Smooth muscle cell of trachea (primary cell): ENCODE measurements at places on chromosomes 11 and 22. TPM values are rescaled to one million over a fixed set of nuclear protein-coding genes. Genes with fewer than 3 reads are reported as not detected.

RASL10A gene
- total RNA-seq = not detected in 2 replicates

NAV2 gene
- total RNA-seq = 25.3 and 34.8 TPM in 2 replicates

TRIM77 gene
- not detected in 2 replicates for total RNA-seq

CD3D gene
- total RNA-seq = not detected in 2 replicates

RNF141 gene
- total RNA-seq = 30.6 and 40.0 TPM in 2 replicates

CRYBA4 gene
- not detected in 2 replicates for total RNA-seq

OR8D1 gene
- total RNA-seq = not detected in 2 replicates

MRPL40 gene
- 37.2 and 57.6 TPM in 2 replicates for total RNA-seq

UBQLN3 gene
- total RNA-seq = 0.15 and 0.17 TPM in 2 replicates

MS4A12 gene
- total RNA-seq = not detected in 2 replicates

KRTAP5-2 gene
- total RNA-seq = not detected in 2 replicates

PKP3 gene
- total RNA-seq = 1.7 and 2.8 TPM in 2 replicates

OR6A2 gene
- 0.17 and 0.73 TPM in 2 replicates for total RNA-seq

MMP12 gene
- total RNA-seq = 0.44 and 1.8 TPM in 2 replicates

GALNT18 gene
- total RNA-seq = 3.8 and 4.6 TPM in 2 replicates

MYOD1 gene
- not detected in 2 replicates for total RNA-seq

TPBGL gene
- total RNA-seq = under 0.01 TPM in 1 of 2 replicates, not detected in the other
